ENCODE measurements at places on chromosomes 12 and 14.

DNA sequence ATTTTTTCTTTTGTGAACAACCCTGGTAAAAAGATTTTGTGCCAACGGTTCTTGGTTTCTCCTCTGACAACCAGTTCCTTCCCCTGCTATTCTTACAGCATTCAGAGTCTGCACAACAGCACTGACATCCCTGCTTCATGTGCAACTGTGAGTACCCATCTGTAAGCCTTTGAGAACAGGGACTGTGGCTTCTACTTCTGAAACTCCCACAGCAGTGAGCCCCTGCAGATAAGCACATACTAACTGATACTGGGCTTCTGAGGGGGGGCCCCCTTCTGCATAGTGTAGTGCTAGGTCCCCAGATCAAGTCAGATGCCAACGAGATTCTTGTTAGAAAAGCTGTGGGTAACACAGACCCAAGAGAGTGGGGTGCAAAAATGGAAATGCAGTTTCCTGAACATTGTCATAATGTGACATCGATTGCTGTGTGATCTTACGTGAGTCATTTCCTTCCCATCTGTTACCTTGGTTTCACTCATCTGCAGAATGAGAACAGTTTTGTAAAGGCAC, 11.1 kb upstream of the NINJ2 start:
- no peak for DNase-seq

GRCh38 chr14:61587081-61587713, 108.1 kb upstream of the HIF1A start:
- no peak for DNase-seq

DNA sequence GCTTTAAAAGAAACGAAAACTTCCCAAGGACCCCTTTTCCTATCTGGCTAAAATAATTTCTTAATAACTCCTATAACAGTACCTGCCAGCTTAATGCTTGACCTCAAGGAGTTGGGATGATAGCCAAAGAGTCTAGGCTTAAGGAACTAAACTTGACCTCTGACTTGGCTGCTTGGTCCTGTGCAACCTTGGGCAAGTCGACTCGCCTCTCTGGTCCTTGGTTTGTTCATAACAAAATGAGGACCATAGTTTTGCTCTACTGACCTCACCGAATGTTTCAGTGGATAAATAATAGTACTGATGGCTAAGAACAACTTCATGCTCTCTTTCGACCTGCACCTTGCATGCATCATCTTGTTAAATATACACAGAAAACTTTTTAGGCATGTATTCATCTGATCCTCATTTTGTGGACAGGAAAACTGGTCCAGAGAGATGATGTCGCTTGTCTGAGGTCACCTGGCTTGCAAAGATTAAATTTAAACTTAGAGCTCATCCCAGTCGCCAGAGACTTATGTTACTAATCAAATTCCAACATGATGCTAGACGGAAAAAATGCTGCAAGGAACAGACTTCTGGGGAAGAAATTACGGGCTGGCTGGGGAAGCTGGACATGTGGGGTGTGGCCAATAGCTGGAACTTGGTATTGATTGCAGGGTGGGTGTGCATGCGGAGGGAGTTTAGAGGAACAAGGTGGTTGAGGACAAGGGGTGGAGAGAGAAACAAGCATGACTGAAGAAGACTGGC, 38.0 kb upstream of the WSCD2 start:
- no peak for DNase-seq

GRCh38 chr14:88064841-88065240, 59.9 kb downstream of the GPR65 start:
- DNase-seq: no peak

DNA sequence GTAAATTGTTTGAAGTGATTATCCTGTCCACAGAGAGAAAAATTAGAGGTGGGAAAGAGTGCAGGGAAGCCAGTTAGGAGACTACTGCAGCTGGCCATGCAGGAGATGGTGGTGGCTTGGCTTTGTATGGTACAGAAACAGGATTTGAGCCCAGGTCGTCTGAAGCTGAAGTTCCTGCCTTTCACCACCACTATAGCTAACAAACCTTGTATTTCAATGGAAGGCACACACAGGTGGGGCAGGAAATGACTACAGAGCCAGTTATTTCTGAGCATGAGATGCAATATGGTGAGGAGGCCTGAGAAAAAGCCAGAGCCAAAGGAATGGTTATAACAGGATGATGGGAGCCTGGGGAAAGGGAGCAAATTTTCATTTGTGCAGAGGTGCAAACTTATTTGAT, 103.9 kb downstream of the BTG1 start:
- DNase-seq: no peak

DNA sequence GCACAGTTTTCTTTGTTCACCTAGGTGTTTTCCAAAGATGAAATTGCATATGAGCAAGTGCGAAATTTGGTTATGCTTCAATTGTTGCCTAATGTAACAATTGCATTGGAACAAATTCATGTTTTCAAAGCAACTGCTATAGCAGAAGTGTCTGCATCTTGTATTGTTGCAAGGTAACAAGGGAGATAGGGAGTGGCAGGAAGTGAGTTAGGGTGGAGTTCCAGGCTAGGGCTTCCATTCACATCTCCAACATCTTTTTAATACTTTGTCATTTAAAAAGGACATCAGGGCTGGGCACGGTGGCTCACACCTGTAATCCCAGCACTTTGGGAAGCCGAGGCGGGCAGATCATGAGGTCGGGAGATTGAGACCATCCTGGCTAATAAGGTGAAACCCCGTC, 312.3 kb upstream of the E2F7 start:
- DNase-seq: no peak

DNA sequence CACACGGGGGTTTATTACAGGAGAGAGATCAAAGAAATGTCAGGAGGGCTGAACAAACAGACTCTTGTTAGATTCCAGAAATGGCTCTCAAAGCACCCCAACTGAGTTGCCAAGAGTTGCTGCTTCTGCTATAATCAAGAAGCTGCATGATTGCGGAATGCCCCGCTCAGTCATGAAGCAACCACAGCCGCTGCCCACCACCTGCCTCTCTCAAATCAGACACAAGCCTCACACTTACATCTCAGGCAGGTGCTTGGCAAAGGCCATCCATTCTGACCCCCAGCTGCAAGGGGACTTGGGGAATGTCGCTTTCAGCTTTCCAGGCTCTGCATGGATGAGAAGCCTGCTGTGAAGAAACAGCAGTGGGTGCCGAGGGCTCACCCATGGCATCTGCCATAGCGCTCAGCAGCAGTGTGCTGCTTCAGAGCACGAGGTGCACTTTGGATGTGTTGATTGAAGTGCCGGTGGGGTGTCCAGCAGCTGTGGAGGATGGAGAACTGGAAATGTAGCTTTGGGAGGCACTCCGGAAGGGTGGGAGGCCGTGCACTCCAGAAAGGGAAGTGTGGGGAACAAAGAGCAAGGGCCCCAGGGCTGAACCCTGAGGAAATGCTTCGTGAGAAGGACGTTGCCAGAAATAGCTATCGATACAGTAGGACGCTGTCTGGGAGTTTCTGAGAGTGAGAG, 37.7 kb downstream of the LRRC74A start:
- no peak for DNase-seq

- no peak for DNase-seq
Observed at GRCh38 chr12:30385706-30386105, 310.0 kb downstream of the IPO8 start.

DNA sequence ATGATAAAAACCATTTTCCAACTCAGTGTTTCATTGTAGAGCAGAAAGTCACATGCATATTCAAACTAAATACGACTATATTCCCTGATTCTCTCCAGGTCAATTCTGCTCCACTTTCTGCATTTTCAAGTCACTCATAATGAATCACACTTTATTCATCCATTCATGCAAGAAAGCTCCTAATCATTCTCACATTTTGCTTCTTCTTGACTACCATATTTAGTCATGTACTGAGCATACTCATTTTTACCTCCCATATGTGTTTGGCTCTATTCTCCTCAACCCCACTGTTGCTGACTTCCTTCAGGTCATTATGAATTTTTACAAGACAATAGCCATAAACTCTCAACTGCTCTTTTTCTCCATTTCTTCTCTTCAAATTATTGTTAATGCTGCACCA, 43.4 kb upstream of the PIK3C2G start:
- DNase-seq: peak; percentile 16

GRCh38 chr14:102187044-102187443, 47.3 kb downstream of the WDR20 start:
- peak; percentile 51 for DNase-seq

- peak; percentile 8 for DNase-seq
Observed at GRCh38 chr12:26748741-26749431, 84.1 kb downstream of the ITPR2 start.

- no peak for DNase-seq
Observed at GRCh38 chr14:50800032-50800431, 30.9 kb downstream of the NIN start.
